ENCODE measurements at places on chromosomes 6 and 20.

DNA sequence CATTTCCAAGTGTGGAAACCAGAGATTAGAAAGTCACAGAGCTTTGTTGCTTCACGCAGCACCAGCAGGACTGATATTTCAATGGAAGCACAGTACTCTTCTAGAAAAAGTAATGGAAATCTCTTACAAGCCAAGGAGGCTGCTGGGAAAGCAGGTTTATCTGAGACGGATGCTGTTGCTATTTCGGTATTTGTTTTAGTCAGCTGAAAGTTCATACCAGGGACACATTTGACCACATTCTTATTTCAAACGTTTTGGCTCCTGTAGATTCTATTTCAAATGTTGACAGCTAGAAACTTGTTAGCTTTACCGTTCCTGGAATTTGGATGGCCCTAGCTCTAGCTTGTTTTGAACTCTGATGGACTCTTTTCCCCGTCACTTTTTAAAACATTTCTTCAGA, 3.7 kb upstream of the TMEM242 start:
- no peak for DNase-seq

GRCh38 chr6:138677538-138677937, 96.0 kb upstream of the CCDC28A start:
- no peak for DNase-seq

- DNase-seq, result no peak
These were observed 117.2 kb upstream of the ESR1 start for GRCh38 chr6:151690303-151690702.

GRCh38 chr6:166745801-166746668, 119.0 kb upstream of the RPS6KA2 start:
- DNase-seq, result no peak

- no peak for DNase-seq
These were observed 118.2 kb downstream of the BMP7 start for GRCh38 chr20:57148263-57148662.

- no peak for DNase-seq
These were observed 157.3 kb downstream of the BACH2 start for GRCh38 chr6:90139272-90139817.

GRCh38 chr6:165245287-165245686, 64.1 kb downstream of the C6orf118 start:
- peak; percentile 30 for DNase-seq

DNA sequence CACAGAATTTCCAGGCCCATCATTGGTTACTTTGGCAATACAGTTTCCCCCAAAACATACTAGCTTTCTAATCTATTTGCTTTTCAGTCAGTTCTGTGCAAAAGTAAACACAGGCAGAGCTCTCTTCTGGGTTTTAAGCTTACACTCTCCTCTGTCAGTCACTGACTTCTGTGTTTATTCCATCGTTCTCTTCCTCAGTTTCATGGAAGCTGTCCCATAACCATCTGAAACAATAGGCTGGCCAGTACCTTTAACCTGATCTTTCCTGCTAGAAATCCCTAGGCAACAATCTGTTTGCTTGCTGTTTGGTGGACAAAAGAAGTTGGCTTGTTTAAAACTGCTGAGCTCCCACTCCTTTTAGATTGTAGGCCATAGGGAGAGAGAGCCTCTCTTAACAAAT, 431.5 kb downstream of the HACE1 start:
- no peak for DNase-seq

DNA sequence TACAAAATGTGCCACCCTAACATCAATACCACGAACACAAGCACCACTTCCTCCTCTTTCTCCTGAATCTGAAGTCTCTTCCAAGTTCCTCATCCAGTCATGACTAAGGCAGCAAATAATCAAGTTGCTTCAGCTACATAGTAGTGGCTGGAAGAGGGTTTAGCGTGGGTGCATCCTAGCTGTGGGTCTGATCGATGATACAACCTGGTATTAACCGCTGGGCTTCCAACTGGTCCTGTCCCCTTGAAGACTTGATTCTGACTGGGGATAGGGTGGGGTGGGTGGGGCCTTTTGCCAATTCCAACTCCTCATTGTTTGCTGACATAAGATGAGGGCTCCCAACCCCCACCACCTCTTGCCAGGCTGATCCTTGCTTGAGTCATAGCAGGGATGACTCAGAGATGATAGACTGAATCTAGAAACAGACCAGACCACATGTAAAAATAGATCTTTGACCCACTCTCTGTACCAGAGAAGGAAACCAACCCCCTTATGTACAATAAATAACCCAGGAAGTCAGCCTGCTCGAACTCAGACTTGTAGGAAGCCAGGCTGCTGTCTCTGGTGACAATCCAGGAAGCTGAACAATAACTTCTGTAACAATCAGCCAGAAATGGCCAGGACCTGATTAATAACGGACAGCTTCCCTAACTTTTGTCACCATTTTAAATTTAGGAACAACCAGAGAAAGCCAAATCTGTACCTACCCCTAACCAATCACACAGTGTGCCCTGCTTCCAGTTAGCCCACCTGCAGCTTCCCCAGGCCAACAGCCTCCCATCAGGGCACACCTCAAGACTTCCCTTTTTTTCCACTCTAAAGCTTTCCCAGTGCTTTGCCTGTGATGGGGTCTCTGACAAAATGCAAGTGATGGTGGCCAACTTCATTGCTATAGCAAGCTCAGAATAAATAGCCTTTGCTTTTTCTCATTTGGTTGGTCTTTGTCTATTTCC, 68.9 kb upstream of the FAM184A start:
- no peak for DNase-seq

- DNase-seq, result no peak
These were observed 24.5 kb downstream of the TENT5A start for GRCh38 chr6:81727876-81728517.

DNA sequence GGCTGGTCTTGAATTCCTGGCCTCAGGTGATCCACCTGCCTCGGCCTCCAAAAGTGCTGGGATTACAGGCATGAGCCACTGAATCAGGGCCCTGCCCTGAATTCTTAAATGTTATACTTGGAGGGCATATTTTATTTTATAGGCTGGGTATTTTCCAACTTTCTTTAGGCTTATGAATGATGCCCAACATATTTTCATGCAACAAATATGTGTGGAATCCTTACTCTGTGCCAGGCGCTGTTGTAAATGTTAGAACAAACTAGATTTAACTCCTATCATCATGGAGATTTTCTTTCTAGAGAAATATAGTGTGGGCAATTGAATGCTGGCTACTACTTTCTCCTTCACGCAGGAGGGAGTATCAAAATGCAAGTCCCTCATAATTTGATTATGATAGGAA, 71.2 kb downstream of the SAMD5 start:
- no peak for DNase-seq

DNA sequence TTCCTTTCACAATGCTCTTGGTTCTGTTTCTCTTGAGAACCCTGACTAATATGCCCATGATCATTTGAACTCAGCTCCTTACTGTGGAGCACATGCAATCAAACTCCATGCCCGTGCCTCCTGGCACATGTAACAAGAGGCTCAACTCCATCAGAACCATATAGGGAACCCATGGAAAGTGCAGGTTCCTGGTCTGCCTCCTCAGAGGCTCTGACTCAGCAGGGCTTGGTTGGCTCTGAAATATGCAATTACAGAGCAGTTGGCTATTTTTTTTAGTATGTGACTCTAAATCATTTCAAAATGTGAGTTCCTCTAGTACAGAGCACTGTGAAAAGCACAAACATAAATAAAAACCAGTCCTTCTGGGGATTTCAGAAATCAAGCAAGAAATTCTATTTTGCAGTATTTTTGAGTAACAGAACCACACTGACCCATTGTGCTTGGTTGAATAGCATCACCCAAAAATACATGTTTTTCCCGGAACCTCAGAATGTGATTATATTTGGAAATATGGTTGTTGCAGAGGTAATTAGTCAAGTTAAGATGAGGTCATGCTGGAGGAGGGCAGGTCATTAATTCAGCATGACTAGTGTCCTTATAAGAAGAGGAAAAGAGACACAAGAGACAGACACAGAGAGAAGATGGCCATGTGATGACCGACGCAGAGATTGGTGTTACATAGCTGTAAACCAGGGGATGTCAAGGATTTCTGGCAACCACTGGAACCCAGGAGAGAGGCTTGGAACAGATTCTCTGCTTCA, 13.2 kb upstream of the MAP3K4 start:
- no peak for DNase-seq

GRCh38 chr20:432677-433299, 24.7 kb downstream of the RBCK1 start:
- no peak for DNase-seq

Measured in GM23338 (cell line).